GM20000 (cell line): ENCODE measurements at places on chromosomes 16 and 17.

DNA sequence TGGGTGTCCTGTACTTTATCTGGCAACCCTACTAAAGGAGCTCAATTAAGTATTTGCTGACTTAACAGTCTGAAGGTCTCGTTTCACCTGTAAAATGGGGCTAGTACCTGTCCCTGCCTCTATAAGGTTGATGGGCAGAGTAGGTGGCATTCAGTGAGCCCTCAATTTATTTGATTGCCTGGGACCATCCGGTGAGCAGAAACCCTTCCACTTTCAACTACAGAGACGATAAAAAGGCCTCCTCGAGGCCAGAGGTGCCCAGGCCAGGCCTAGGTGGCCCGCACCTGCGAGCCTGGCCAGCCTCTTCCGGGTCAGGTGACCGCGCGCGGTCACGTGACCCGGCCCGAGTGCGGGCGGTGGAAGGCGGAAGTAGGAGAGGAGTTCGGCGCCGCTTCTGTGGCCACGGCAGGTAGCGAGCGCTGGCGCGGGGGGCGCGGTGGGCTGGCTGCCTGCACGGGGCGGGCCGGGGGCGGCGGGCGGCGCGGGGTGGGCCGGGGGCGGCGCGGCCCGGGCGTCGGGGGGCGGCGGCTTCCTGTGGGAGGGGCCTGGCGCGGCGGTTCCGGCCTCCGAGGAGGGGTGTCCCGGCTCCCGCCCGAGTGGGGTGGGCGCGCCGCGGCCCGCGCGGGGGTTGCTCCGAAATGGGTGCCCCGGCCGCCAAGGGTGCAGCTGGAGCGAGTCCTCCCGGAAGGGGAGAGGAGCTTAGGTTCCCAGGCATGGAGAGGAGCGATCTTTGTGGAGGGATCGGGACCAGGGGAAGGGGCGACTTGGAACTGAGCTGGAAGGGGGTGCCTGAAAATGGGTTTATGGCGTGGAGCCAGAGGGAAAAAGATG lies at the start of gene WWP2:
TSS of gene WWP2 (plus strand) at position 350 of the 831 bp plus-strand sequence. CDS start 24,679 bp downstream, outside the sequence.
- peak; percentile 91 for DNase-seq

DNA sequence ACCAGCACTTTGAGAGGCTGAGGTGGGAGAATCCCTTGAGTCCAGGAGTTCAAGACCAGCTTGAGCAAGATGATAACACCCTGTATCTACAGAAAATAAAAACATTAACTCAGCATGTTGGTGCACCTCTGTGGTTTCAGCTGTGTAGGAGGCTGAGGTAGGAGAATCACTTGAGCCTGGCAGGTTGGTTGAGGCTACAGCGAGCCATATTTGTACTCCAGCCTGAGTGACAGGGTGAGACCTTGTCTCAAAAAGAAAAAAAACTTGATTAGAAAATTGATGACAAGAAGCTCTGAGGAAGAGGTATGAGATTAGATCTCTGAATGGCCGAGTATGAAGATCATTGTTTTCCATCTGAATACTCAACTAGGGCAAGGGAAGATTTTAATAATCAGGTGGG lies 31.0 kb downstream of the SCPEP1 start:
- no peak for DNase-seq

DNA sequence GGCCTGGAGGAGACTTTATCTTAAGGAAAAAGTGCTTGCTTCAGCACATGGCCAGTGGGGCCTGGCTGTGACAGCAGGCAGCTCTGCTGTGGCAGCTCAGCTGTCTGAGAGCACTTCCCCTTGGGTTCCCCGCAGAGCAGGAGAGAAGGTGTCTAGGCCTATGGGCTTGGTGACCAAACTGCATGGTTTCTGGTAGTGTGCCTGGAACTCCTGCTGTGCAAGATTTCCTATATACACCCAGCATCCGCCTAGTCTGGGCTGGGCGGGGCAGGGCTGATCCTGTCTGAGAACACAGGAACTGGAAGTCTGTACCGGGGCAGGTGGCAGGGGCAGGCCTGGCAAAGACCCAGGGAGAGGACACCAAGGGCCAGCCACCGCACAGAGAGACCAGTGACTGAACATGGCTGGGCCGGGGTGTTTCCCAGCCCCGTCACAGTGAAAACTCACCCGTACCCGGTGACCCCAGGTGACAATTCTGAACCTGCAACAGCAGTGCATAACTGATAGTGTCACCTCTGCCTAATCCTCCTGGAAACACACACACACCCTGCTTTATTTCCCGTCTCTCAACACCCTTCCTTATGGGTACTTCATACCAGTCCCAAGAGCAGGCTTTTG lies 39.3 kb downstream of the CHD9 start:
- DNase-seq: peak; percentile 54

DNA sequence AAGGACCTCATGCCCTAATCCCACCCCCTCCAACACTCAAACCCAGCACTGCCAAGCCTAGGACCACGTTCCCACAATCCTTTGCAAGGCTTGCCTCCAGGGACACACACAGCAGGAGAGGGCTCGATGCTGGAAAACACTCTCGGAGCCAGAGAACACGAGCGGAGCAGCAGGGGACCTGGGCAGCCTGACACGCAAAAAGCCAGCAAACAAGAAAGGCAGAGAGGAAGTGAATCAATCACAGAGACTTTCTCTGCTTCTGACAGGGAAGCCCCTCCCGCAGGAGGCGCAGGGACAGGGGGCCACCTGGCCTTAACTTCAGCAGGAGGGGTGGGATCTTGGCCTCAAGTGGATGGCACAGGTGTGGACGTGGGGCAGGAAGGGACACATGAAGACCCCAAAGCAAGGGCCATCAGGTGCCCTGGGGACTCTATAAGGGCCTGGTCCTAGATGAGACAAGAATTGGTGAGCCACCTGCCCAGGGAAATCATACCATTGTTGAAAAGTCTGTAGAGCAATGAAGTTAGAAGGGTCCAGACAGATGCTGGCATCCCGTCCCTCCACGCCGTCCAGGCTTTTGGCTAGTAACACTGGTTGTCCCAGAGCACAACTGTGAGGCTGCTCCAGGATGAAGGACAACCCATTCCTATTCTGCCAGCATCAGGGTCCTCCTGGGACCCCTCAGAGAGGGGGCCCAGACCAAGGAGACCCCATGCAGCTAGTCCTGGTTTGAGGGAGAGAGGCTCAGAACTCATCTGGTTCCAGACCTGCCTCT lies 2.2 kb downstream of the SDK2 start:
- DNase-seq: peak; percentile 28

GRCh38 chr17:36934692-36935630 lies 2.3 kb upstream of the LHX1 start:
- peak; percentile 51 for DNase-seq

GRCh38 chr16:8178271-8178670 lies 412.0 kb downstream of the TMEM114 start:
- no peak for DNase-seq

GRCh38 chr17:21213638-21214014 lies 335 bp downstream of the TMEM11 start:
- no peak for DNase-seq

DNA sequence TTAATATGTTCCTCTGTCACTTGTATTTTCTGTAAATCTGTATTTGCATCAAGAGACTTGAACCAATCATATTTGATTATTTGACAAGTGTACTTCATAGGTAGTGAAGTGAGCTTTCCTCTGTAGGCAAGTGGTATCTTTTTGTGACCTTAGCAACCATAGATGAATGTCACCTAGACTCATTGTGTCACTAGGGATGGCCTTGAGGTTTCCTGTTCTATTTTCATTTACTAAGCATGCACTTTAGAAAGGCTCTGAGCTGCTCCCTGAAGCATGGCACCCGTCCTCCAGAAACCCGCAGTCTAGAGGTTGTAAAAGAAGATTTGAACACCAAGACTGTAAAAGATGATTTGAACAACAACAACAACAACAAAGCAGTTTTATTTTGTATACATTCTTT lies 151.7 kb downstream of the PRKCB start:
- DNase-seq: peak; percentile 63

DNA sequence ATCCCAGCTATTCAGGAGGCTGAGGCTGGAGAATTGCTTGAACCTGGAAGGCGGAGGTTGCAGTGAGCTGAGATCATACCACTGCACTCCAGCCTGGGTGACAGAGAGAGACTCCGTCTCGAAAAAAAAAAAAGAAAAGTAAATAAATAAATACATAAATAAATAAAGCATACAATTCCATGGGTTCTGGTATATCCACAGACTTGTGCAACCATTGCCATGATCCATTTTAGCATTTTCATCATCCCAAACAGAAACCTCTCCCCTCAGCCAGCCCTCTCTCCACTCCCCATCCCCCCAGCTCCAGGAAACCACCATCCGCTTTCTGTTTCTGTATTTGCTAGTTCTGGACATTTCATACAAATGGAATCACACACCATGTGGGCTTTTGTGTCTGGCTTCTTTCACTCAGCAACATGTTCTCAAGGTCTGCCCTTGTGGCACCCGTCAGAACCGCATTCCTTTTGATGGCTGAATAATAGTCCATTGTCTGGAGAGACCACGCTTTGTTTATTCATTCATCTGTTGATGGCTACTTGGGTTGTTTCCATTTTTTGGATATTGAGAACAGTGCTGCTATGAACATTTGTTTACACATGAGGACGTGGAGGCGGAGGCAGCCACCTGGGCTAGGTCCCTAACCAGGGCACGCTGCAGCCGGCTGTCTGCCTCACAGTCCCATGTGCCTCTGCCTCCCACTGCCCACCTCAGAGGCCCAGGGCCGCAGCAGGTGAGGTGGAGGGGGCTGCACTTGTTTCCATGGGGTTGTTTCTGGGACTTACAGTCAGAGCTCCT lies 76.2 kb downstream of the NT5M start:
- DNase-seq: no peak

- no peak for DNase-seq
Measured at GRCh38 chr16:57252148-57252721, 7.2 kb downstream of the ARL2BP start.

DNA sequence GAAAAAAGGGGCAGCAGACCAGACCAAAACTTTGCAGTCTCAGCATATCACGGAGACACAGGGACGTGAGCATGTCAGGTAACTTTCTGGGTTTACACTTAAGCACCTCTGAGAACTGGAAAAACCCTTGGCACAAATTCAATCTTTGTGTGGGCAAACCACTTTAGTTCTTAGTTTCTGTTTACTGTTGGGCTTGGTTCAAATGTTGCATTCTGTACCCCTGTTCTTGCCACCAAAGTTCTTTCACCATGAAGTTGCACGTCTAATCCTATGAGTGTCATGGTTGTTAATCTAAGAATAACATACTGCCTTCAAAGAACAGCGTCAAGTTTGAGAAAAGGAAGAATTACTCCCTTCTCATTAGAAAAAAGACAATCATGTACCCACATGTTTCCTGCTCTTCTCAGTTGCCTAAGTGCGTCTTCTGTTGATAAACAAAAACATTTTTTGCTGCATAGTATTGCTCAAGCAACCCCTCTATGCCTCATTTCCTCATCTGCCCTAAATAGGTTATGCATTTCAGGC lies 11.6 kb downstream of the KRT33A start:
- no peak for DNase-seq

GRCh38 chr16:85928401-85928820 lies 29.4 kb downstream of the IRF8 start:
- no peak for DNase-seq

GRCh38 chr16:27202923-27203506 lies 311 bp upstream of the KDM8 start:
- DNase-seq: peak; percentile 80

DNA sequence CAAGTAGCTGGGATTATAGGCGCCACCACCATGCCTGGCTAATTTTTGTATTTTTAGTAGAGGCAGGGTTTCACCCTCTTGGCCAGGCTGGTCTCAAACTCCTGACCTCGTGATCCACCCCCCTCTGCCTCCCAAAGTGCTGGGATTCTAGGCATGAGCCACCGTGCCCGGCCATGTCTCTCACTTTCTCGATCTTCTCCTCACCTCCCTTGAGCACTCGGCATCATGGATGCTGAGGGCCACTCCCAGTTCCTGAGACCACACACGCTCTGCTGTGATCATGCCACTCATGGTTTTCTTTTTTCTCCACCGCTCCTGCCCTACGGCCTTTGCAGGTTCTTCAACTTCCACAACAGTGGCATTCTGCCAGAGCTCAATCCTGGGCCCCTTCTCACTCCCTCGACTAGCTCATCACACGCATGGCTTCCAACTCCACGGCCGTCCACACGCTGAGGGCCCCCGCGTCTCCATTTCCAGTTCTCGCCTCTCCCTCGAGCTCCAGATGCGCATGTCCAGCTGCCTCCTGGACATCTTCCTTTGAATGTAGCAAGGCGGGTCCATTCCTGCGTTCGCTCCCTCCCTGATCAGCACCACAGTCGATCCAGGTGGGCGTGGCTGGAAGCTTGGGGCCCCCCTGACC lies 5.5 kb upstream of the NCBP3 start:
- DNase-seq: no peak

DNA sequence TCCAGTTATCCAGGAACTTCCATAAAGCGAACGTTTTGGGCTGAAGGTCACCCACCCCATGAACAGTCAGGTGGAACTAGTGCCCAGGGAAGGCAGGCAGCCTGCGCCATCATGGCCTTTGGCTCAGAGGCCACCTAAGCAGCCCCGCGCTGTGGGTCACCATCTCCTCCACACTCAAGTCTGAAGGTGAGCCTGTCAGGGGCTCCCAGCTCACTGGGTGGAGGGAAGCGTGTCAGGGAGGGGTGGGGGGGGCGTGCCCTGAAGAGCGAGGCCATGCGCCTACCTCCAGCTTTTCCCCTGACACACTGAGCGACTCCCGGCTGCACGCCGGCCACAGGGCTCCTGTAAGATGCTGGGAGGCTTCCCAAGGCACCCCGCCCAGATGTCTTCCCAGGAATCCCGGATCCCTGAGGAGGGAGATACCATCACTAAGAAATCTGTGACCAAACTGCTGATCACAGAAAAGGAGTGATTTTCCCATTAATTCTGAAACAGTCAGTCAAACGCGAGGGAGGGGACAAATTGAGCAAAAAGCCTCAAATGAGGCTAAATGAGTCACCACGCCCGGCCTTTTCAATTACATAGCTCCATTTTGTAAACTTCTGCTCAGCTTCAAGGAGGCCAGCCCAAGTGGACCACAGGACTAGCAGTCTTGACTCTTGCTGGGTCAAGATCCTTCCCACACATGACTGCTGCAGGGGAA lies 26.5 kb upstream of the SLC25A19 start:
- peak; percentile 35 for DNase-seq

DNA sequence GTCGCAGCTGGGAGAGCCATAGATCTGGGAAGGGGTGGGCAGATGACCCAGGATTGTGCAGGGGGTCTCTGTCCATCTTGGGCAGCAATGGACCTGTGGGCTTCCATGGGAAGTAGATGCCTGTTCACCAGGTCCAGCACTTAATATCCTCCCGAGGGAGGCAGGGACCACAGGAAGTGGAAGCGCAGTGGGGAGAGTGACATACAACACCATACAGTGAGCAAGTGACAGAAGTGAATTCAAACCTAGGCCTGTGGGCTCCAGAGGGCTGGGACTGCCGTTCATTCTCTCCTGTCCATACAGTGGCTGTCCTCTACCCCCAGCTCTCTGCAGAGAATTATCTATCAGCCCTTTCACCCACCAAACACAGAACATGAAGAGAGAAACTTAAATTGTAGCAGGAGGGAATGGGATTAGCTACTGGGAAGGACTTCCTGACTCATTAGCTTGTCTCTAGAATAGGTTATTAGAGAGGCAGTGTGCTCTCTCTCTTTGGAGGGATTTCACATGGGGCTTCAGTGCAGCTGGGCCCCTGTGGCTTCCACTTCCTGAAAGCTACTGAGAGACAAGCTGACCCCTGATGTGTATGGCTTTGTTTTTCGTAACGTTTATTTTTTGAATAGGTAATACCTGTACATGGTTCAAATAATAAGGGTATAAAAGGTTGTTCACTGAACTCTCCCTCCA lies 13.1 kb upstream of the SEZ6 start:
- DNase-seq: no peak

GRCh38 chr16:75226550-75227360 lies 8.0 kb downstream of the CTRB1 start:
- DNase-seq: no peak

GRCh38 chr17:7656958-7657609 lies 6.4 kb downstream of the ATP1B2 start:
- no peak for DNase-seq
